ENCODE measurements at places on chromosomes 3 and 15. TPM values are rescaled to one million over a fixed set of nuclear protein-coding genes. Genes with fewer than 3 reads are reported as not detected.

- no peak for DNase-seq
Measured at GRCh38 chr3:13152826-13153710, 79.8 kb upstream of the IQSEC1 start.

GRCh38 chr15:71364117-71364584, 248.9 kb downstream of the THSD4 start:
- no peak for DNase-seq

DNA sequence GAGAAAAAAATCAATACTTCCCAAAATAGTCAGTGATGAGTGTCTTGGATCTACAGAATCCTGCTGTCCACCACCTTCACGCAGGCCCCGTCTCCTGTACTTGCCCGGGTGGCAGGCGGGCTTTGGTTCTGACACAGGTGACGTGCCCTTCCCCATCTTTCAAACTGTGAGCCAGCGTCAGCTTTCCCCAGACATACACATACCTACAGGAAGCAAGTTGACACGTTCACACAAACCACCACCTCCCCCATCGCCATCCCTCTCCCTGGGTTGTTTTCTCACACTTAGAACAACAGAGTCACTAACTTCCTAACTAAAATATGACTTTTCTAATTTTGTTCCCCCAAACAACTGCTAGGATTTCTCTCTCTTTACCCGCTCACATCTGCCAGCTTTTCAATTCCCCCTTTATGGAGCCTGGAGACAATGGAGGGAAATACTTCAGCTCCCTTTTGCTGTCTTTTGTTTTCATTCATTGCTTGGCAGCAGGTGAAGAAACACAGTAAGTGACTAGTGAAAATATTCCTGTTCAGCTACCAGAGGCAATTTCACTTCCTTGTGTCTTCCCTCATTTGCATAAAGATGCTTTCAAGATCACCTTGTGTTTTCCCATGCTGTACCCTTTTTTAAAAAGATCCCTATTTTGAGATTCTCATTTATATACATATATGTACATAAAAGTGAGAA, 248.3 kb downstream of the SLCO3A1 start:
- no peak for DNase-seq

Gene ANKUB1
- polyA plus RNA-seq: not detected

GRCh38 chr15:82774496-82774895, 31.4 kb downstream of the FSD2 start:
- no peak for DNase-seq

DNA sequence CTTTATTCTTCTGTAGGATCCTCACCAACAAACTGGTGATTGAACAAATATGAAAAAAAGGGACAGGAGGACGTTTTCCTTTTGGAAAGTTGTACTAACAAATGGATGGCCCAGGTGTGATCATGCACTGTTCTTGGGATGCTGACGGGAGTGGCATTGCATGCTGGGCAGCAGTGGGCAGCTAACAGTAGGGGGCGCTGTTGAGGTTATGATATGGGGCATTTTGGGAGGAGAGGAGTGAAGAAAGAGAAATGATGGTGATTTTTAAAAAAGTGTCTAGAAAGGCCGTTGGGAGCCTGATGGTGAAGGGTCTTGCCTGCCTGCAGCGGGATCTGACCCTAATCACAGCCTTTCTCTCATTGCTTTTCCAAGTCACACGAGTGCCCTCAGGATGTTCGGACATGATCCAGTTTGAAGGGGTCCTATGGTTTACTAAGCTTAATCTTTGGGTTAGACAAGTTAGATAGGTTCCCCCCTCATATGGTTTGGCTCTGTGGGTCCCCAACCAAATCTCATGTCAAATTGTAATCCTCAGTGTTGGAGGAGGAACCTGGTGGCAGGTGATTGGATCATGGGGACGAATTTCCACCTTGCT, 46.2 kb upstream of the PRTG start:
- DNase-seq: no peak

DNA sequence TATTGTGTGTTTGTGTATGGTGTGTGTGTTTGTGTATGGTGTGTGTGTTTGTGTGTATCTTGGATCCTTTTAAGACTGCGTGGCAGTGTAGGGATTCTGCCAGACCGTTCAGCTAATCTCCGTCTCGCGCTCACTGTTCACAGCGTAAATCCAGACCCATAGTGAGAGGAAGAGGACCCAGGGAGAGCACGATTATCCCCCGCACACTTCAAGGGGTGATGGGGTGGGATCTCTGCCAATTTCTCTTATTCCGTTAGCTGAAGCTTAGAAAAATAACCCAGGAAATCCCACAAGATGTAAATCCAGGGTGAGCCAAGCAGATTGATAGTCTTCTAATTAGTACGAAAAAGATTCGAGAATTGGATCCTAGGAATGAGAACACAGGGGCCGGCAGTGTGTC, 381.2 kb downstream of the GABRG3 start:
- DNase-seq: no peak

DNA sequence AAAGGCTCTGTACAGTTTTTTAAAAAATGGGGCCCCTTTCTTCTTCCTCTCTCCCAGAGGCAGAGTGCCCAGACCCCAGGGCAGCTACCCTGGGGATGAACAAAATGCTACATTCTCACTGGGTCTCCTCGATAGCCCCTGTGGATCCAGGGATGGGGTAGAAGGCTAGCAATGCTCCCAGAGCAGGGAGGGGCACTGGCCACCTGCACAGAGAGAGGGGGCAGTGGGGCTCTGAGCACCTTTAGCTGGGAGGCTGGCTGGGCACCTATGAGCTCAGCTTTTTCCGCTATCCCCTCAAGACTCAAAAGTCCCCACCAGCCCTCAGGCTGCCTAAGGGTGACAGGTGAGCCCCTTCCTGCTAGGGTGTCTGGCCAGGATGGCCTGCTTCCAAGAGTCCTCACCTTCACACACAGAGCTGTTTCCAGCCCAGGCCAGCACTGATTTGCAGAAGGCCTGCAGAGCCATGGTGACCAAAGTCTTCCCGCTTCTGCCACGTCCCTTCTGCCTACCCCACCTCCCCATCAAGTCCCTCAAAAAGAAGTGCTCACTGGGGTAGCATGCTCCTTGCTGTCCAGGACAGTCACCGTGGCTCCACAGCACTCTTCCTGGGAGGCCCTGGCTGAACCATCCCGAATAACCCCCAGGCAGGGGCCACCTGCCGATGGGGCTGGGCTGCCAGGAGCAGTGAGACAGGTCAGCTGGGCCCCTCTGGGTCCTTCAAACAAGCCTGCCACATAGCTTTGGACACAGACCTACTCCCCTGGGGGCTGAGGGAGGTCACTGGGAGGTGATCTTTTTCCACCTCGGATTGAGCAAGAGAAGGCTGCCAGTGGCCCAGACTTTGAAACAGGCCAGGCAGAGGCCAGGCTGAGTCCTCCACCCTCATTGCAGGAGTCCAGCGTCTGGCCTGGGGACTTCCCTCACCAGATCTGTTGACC, 20.4 kb downstream of the BMF start:
- peak; percentile 47 for DNase-seq

Gene FETUB
- polyA plus RNA-seq: not detected

Gene COPG1
- polyA plus RNA-seq: 79.8 TPM

DNA sequence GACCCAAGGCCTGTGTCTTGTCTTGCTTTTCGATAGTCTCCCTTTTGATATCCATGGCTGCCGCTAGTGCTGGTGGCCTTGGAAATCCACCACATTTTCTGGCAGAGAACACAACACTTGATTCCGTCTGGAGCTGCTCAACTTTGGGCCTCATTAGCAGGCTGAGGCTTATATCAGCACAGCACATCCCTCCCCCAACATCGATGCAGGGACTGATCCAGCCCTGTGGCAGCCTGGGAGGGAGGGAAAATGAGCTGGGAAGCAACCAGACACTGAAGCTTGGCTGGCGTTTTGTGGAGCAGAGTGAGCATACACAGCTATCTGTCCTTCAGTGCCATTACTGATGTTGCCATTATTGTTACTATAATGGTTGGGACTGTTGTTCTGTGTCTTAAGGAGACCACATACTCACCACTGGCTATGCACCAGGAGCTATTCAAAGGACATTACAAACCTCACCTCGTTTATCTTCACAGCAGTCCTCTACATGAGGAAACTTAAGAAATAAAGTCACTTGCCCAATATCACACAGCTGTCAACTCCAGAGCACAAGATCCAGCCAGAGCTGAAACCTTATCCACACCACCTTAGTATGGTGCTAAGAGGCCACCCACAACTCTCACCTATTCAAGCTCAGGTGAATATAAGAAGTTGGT, 102.9 kb downstream of the SUCLG2 start:
- peak; percentile 10 for DNase-seq

Gene CIDEC
- polyA plus RNA-seq: 1.7 TPM

DNA sequence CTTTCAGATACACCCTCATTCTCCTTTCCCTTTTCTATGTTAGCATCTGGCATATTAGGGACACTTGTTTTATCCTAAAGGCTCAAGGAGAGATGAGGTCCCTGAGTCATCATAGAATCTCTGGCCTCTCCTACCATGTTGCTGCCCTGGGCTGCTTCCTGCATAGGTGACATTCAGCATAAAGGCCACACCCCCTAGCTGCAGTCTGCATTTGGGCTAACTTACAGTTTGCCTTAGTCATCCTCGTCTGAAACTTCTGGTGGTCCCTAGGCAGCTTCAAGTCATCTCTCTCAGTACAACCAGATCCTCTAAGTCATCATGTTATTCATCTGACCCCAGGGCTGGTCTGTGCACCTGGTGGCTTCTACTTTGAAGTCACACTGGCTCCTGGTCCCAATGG, 982.7 kb upstream of the NR2F2 start:
- no peak for DNase-seq

Gene POMGNT2
- 5.3 TPM for polyA plus RNA-seq

- no peak for DNase-seq
Measured at GRCh38 chr15:90860450-90860849, 7.9 kb upstream of the FURIN start.

DNA sequence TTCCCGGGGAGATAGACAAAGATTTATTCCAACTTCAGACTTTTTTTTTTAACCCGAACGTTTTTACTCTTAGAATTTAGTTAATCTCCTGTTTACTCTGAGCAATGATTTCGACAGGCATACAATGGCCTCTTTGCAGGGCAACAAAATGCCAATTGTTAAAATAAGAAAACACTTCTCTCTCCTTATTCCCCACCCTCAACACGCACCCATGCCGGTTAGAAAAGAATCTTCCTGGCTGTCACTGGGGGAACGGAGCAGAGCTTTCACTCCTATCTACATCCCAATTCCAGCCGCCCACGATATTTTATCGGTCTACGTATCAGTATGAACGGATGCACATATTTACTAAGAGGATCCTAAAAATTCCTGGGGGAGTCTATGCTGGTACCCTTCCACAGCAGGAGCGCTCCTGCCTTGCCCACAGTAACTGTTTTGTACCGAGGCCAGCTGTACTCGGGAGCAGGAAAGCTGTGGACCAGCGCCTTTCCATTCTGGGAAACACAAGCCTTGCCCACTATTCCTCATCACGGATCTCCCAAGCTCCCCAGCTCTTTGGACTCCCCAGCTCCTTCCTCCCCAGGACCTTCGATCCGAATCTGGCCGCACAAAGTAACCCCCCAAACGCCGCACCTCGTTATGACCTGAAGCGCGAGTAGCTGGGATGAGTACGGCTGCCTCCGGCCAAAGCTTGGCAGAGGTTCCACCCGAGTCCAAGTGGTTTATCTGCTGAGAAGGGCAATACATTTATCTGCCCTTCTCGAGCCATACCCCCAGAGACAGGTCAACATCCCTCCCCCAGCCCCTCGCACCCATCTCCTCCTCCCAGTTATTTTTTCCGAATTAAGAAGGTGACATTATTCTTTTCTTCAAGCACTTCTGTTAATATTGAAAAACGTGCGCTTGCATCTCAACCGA, 2.2 kb upstream of the FOXB1 start:
- DNase-seq: no peak

GRCh38 chr15:38226608-38227266, 25.9 kb upstream of the SPRED1 start:
- DNase-seq: peak; percentile 83

Gene MYLK
- 118 TPM for polyA plus RNA-seq

Gene HDDC3
- 18.8 TPM for polyA plus RNA-seq

- peak; percentile 57 for DNase-seq
Measured at GRCh38 chr15:72994534-72995177, 57.6 kb upstream of the NEO1 start.

- DNase-seq: no peak
Measured at GRCh38 chr15:81298611-81299010, 25.3 kb downstream of the STARD5 start.

Gene SGO1
- polyA plus RNA-seq: 0.76 TPM

Gene DPPA2
- not detected for polyA plus RNA-seq
